ENCODE measurements at places on chromosomes 2 and 18. TPM values are rescaled to one million over a fixed set of nuclear protein-coding genes. Genes with fewer than 3 reads are reported as not detected.

- H3K27me3 ChIP-seq: no peaks in the 10 kb centered on the region
- H3K4me3 ChIP-seq: no peak overlapping the region
- DNase-seq: no peak
- H3K27ac ChIP-seq: no peak overlapping the region
- no peaks in the 10 kb centered on the region for H3K4me1 ChIP-seq
Measured at GRCh38 chr2:103264058-103264768, 502.4 kb downstream of the TMEM182 start.

Gene MEX3C
- 34.8 TPM for polyA plus RNA-seq

Gene SCN2A
- 0.30 TPM for polyA plus RNA-seq

GRCh38 chr2:71471276-71471675, 17.9 kb downstream of the DYSF start:
- H3K27ac ChIP-seq: no peak overlapping the region
- peaks cover 6% of the 10 kb centered on the region for H3K4me1 ChIP-seq
- H3K4me3 ChIP-seq: no peak overlapping the region
- H3K27me3 ChIP-seq: peaks cover 10% of the 10 kb centered on the region

GRCh38 chr18:5444269-5444668, 99.5 kb downstream of the EPB41L3 start:
- no peak overlapping the region for H3K4me3 ChIP-seq
- no peaks in the 10 kb centered on the region for H3K4me1 ChIP-seq
- no peak for DNase-seq
- H3K27ac ChIP-seq: no peak overlapping the region

GRCh38 chr2:96103761-96104486, 12.4 kb downstream of the ADRA2B start:
- DNase-seq: no peak
- H3K4me1 ChIP-seq: peaks cover 19% of the 10 kb centered on the region
- H3K27ac ChIP-seq: no peak overlapping the region

GRCh38 chr2:68946117-68946516, 6.6 kb downstream of the GKN2 start:
- no peak overlapping the region for H3K4me3 ChIP-seq
- DNase-seq: no peak
- H3K4me1 ChIP-seq: peaks cover 18% of the 10 kb centered on the region
- no peak overlapping the region for H3K27ac ChIP-seq
- no peaks in the 10 kb centered on the region for H3K36me3 ChIP-seq

GRCh38 chr2:126798276-126799140, 100.2 kb upstream of the TEX51 start:
- H3K27ac ChIP-seq: no peak overlapping the region
- DNase-seq: no peak
- H3K27me3 ChIP-seq: peaks cover 72% of the 10 kb centered on the region
- no peaks in the 10 kb centered on the region for H3K36me3 ChIP-seq

DNA sequence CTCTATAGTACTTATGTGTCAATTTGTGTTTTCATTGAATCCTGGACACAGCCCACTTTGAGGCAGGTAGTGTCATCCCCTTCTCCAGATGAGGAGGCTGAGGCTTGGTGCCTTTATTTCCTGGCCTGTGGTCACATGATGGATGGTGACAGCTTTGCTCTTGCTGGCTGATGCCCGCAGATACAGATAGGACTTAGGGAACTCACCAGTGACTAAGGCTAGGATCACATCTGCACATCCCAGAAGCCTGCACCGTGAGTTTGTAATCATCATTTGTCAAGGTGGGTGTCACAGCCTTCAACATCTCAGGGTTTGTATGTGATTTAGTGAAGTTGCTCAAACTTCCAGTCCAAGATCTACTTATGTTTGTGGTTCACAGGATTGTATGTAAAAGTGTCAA, 295.1 kb upstream of the RAB12 start:
- H3K36me3 ChIP-seq: no peaks in the 10 kb centered on the region
- DNase-seq: no peak
- no peaks in the 10 kb centered on the region for H3K27me3 ChIP-seq
- no peaks in the 10 kb centered on the region for H3K4me1 ChIP-seq
- no peak overlapping the region for H3K27ac ChIP-seq

DNA sequence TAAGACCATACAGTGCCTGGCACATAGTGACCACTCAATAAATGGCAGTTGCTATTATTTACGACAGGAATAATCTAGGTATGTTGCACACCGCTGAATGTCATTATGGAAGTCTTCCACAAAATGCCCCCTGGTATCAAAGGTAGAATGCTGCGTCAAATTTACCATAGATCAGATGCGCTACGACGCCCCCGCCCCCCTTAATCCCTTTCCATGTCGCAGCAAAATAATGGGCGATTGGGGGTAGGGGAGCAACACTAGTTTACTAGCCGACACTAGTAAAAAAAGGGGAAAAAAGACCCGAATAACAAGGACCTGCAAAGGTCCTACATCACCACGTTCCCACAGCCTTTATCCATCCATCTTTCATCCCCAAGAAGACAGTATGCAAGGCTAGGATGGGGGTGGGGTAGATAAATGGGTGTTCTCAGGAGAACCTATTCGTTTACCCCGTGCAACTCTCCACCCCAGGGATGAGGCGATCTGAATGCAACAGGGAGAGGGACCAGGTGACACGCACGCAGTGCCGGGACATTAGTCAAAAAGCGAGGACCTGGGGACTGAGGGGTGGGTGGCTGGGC, 455 bp downstream of the PREPL start:
- DNase-seq: peak; percentile 20
- H3K27me3 ChIP-seq: no peaks in the 10 kb centered on the region
- peak overlapping the region; percentile 93 for H3K27ac ChIP-seq

- H3K27ac ChIP-seq: peak overlapping the region; percentile 84
- H3K4me1 ChIP-seq: peaks cover 40% of the 10 kb centered on the region
Measured at GRCh38 chr2:241809383-241810306, 652 bp downstream of the NEU4 start.

Gene TGOLN2
- 143 TPM for polyA plus RNA-seq

DNA sequence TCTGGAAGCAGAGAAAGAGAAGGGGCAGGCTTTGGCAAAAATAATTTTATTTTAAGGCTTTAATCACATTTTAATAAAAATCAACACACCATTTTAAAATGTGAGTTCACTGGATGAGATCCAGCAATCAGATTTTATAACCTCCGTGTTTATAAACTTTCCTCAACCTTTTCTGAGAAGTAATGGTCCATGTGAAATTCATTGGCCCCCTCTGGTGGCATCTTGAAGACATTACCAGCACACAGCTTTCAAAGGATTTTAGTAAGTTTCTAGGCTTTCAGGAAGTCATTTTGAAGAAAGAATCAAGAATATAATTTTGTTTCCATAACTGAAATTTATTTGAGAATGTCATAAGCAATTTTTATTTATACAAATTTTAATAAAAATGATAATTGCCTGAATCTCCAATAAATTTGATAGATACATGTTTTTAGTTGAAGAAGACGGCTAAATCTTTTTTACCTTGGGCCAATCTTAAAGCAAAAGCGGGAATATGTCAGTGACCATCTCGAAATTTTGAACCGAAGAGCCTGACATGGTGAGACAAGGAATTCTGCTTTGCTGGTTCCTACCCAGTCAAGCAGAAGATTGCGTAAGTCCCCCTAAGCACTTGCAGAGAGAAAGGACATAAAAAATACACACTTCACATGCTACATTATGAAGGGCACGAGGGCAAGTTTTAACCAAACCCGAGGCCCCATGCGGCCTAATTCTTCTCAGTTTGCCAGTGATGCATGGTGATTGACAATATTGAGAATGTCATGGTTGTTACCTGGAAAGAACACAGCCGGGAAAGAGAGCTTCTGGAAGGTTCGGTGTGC, 128.4 kb upstream of the CBLN2 start:
- no peaks in the 10 kb centered on the region for H3K36me3 ChIP-seq
- no peak overlapping the region for H3K4me3 ChIP-seq
- H3K4me1 ChIP-seq: no peaks in the 10 kb centered on the region
- DNase-seq: peak; percentile 25

DNA sequence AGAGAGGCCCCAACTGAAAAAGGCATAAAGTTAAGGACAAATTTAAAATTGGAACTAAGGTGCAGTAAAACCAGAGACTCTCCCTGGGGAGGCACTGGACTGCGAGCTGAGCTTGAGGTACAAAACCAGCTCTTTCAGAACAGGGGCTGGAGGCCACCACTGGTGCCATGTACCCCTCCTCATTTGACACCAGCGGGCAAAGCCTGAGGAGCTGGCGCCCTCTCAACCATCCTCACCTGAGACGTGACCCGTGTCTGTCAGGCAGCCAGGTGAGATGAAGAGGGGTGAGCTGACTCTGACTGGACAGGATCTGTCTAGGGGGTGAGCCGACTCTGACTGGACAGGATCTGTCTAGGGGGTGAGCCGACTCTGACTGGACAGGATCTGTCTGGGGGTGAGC, 68.5 kb downstream of the TMEM18 start:
- no peak for DNase-seq
- H3K4me3 ChIP-seq: no peak overlapping the region
- no peaks in the 10 kb centered on the region for H3K36me3 ChIP-seq
- H3K27ac ChIP-seq: no peak overlapping the region

- H3K4me3 ChIP-seq: no peak overlapping the region
- no peak overlapping the region for H3K27ac ChIP-seq
- peaks cover 4% of the 10 kb centered on the region for H3K36me3 ChIP-seq
- no peaks in the 10 kb centered on the region for H3K27me3 ChIP-seq
Measured at GRCh38 chr2:135144343-135144742, 92.3 kb downstream of the RAB3GAP1 start.

DNA sequence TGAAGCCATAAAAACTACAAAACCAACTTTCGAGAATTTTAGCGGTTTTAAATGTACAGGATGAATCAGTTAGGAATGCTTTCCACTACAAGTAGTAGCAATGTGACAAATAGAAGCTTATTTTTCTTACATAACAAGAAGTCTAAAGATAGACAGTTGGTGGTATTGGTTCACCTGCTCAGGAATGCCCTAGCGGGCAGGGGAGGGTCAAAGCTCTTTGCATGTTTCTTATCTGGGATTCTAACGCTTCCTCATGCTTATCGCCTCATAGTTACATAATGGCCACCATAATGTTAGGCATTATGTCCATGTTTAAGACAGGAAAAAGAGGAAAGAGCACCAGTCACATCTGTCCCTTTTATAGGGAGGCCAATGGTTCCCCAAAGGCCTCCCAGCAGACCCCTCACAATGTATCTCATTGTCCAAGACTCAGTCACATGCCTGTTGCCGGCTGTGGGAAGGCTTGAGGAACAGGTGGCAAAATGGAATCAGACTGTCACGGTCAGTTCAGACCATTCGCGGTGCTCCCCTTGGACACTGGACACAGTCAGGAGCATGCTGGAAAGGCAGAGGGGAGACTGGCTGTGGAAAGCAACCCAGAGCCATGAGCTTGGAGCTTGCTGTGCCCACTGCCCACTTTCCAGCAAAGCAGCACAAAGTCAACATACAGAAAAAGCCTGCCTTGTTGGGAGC, 69.4 kb upstream of the ODC1 start:
- H3K27me3 ChIP-seq: peaks cover 11% of the 10 kb centered on the region
- no peaks in the 10 kb centered on the region for H3K36me3 ChIP-seq
- H3K4me1 ChIP-seq: no peaks in the 10 kb centered on the region
- no peak for DNase-seq
- H3K4me3 ChIP-seq: no peak overlapping the region

GRCh38 chr18:33669589-33669988, 91.6 kb downstream of the ASXL3 start:
- no peak for DNase-seq
- H3K36me3 ChIP-seq: no peaks in the 10 kb centered on the region
- no peaks in the 10 kb centered on the region for H3K4me1 ChIP-seq
- no peak overlapping the region for H3K27ac ChIP-seq
- no peaks in the 10 kb centered on the region for H3K27me3 ChIP-seq
- no peak overlapping the region for H3K4me3 ChIP-seq

Measured in HepG2 (cell line).